Activated T-cell treated with anti-CD3 and anti-CD28 coated beads, Interleukin-2, amount 50 U/mL, for 48 hours (primary cell): ENCODE measurements at places on chromosomes 4 and X.

- no peak for DNase-seq
Measured at GRCh38 chrX:150935467-150935866, 37.0 kb upstream of the CD99L2 start.

GRCh38 chrX:8520791-8521190 is 56.2 kb downstream of the VCX3B start:
- no peak for DNase-seq

- no peak for DNase-seq
Measured at GRCh38 chrX:68867458-68868112, 38.8 kb downstream of the EFNB1 start.

GRCh38 chr4:96315815-96316214 is 475.9 kb downstream of the PDHA2 start:
- no peak for DNase-seq

- DNase-seq = no peak
Measured at GRCh38 chr4:25927361-25928195, 13.6 kb downstream of the SMIM20 start.

DNA sequence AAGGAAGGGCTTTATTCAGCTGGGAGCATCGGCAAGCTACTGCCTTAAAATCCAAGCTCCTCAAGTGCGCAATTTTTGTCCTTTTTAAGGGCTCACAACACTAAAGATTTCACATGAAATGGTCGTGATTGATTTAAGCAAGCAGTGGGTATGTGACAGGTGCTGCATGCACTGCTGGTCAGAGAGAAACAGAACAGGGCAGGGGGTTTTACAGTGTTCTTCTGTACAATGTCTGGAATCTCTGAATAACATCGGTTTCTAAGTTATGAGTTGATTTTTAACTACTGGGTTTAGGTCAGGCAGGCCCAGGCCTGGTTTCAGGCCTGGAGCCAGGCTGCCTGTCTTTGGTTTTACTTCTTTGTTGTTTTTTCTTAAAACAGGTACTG is 6.0 kb downstream of the UGT2B17 start:
- no peak for DNase-seq

DNA sequence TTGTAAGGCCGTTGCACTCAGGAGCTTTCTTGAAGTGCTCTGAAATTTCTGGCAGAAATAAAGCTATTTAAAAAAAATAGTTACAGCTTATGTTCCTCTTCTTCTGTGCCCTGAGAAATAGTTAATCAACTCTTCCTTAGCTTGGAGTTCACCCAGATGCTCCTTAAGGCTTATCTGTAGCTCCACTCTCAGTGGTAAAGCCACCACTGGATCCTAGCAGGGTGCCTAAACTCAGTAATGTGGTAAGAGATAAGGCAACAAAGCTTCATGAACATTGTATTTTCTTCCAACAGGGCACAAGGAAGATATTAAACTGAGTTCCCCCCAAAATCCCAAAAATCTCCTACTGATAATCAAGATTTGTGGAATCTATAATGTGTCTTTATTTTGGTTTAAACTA is 299.5 kb downstream of the MAPK10 start:
- DNase-seq = no peak

DNA sequence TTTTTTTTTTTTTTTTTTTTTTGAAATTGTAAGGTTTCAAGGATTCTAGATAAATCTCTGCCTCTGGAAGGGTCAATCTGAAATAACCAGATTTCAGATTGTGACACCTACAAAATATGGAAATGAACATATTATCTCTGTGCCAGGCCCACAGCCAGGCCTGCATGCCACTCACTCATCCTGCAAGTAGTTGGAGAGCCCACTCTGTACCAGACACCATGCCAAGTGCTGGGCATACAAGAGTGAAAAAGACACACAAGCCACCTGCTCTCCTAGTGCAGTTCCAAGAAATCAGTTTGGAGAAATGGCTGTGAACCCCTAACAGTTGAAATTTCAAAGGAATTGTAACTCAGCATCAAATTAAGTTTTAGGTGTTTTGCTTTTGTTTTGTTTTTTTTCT is 145.9 kb upstream of the NOCT start:
- DNase-seq = no peak

GRCh38 chrX:116417968-116418367 is 18.4 kb upstream of the SLC6A14 start:
- no peak for DNase-seq

DNA sequence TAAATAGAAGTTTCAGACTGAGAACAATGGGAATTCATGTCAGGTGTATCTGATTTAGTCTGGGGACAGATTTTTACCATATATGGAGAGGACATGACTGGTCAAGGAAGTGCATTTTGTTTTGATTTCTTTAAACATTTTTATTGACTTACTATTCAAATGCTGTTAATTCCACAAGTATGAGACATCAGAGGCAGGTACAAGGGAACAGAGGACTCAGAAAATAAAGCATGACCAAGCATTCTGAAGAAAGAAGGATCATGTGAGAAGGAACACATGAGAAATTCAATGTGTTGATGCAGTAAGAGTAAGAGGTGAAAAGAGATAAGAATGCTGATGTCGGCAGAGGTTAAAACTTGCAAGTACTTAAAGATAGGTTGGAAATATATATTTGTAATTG is 1452.6 kb downstream of the PCDH7 start:
- no peak for DNase-seq

- DNase-seq = peak; percentile 56
Measured at GRCh38 chrX:110317061-110317819, 645 bp downstream of the AMMECR1 start.

DNA sequence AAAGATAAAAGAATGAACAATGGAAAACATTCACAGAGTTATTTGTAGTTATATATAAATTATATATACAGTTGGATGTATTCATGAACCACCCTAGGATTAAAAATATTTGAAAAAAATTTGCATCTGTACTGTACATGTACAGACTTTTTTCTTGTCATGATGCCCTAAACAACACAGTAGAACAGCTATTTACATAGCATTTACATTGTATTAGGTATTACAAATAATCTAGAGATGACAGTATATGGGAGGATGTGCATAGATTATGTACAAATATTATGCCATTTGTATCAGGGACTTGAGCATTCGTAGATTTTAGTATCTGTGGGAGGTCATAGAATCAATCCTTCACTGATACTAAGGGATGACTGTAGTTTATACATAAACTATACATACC is 44.8 kb downstream of the GSTCD start:
- DNase-seq = no peak

- DNase-seq = no peak
Measured at GRCh38 chr4:109010521-109010920, 247.7 kb upstream of the ETNPPL start.

DNA sequence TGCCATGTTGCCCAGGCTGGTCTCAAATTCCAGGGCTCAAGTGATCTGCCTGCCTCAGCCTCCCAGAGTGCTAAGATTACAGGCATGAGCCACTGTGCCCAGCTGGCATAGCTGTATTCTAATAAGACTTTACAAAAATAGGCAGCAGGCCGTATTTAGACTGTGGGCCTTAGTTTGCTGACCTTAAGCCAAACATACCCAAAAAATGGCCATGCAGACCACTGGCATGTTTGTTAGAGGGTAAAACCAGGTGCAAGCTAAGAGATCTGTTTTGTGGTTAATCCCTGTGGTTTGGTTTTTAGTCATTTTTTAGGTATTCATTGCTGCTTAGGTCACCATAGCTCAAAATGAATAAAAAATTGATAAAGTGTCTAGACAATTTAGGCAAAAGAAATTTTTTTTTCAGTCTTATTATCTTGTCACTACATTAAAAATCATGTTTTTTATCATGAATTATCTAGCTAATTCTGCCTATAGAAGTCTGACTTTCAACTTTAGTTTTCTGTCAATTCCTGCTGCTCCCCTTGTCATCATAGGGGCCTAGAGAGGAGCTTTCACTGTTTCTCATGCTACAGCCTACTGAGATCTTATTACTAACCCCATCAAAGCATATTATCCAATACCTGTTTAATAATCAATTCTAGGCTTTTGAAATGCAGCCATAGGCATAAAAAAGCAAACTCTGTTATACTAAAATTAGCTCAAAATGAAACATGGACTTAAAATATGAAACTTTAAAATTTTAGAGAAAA is 7.5 kb upstream of the SPINK2 start:
- no peak for DNase-seq
